M059J (cell line): ENCODE measurements at places on chromosomes 11 and 22.

DNA sequence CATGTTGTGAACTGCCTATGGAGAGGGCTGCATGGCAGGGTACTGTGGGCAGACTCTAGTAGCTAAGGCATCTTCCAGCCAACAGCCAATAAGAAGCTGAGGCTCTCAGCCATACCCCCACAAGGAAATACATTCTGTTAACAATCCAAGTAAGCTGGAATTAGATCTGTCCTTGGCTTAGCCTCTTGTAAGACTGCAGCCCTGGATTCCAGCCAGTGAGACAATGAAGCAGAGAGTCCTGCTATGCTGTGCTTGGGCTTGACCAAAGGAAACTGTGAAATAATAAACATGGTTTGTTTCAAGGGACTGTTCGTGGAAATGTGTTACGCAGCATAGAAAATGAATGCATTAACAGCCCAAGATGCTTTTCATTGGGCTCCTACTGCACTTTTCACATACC lies 1097.4 kb upstream of the CCDC90B start:
- no peak for DNase-seq

DNA sequence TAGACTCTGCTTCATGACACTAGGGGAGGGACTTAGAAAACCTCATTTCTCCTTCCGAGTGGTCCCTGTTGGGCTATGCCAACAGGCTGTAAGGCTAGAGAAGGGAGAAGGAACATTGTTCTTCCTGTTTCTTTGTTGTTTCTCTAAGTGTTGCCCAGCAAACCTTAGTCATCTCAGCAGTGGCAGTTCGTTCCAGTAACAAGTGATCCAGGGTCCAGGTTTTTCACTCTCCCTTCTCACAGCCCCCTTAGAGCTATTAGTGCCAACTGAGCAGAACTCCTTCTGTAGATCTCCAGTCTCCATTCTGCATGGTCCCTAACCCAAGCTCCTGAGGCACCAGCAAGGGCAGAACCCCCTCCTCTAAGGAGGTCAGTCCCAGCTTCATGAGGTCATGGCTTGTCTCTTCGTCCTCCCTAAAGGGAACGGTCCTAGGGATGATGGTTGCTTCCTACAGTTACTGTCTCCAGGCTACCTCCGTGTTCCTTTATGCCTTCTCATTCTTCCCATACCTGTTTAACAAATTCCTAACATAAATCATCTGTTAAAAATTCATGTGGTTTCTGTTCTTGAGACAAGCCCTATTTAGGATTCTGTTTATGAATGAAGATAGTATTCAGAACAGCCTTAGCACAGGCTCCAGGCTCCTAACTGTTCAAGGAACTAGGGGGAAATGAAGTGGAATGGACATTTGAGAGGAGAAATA lies 168.6 kb upstream of the UBASH3B start:
- peak; percentile 38 for DNase-seq

- DNase-seq, result no peak
Measured at GRCh38 chr11:126127898-126128297, 65.2 kb upstream of the CDON start.

DNA sequence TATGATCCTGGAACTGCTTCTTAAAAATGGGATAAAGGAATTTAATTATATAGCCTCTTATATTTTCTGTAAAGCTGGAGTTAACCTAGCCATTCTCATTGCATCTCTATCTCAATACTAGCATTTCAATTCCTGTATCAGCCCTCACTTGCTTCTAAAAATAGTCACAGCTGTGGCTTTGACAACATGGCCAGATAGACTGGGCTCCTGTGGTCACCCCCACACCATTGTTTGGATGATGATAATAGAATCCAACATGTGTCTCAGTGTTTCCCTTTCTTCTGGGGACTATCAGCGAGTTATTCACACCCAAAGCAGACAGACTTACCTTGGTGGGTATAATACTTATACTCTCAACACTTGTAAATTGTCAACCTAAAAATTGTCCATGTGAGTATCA lies 6.9 kb downstream of the VWA5A start:
- DNase-seq, result no peak
